Stimulated activated CD8-positive, alpha-beta memory T cell treated with anti-CD3 and anti-CD28 coated beads, Interleukin-2, amount 100 ng/mL, for 1 hour (primary cell): ENCODE measurements at places on chromosomes 3 and 15.

GRCh38 chr3:122003112-122003511 lies 18.9 kb downstream of the ILDR1 start:
- no peak for DNase-seq

DNA sequence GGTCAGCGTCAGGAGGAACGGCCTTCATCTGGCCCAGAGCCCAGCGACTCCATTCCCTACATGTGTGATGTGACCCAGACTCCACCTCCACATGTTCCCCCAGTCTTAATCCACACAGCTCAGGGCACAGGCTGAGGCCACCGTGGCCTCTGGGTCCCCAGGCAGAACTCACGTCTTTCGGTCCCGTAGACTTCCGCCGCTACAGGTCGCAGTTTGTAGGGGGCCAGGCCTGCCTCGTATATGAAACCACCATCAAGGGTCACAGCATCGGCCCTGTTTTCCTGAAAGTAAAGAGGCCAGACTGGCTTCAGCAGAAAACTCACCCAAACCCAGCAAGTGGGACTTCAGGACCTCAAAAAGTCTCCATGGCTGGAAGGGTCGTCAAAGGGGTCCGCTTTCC lies 8.6 kb downstream of the LTF start:
- DNase-seq: no peak

- no peak for DNase-seq
Observed at GRCh38 chr3:18223974-18224373, 201.2 kb downstream of the SATB1 start.

DNA sequence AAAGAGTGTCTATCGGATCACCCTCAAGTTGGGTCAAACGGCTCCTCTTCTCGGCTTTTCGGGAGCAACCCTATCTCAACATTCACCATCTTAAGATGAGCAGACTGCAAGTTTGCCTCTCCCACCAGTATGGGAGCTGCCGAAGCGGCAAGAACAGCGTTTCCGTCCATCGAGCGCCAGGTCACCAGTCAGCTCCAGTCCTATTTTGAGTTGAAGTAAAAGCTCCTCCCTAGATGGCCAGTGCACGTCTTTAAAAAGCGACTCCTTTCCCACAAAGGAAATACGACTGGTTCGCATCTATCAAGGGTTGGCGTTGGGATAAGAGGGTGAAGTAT lies 369 bp upstream of the U2SURP start:
- peak; percentile 5 for DNase-seq

- DNase-seq: no peak
Observed at GRCh38 chr15:70376031-70376928, 278.6 kb upstream of the TLE3 start.

DNA sequence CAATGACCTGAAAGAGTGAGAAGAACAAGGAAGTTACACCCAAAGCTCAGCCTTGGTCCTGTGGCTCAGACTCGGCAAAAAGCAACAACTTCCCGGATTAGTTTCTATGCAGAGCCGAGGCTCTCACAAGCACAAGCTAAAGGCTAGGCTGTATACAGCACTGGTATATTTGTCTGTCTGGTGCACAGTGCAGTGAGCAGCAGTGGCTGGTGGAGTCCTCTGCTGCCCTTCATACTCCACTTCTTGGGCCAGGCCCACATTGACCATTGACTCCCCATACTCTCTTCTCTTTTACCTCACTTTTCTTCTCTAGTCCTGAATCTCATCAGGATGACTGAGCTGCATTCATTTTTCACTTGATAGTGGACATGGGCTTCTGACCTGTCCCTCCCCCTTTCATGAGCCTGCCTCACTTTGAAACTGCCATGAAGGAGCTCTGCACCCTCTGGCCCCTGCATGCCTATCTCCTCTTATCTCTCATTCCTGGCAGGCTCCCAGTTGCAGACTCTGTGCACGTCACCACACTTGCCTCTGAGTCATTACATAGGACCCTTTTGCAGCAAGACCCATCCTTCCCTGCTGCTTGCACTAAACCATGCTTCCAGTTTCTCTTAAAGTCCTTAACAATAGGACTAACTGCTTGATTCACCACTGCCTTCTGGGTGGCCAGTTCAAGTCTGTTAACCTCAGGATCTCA lies 379.3 kb downstream of the NTRK3 start:
- no peak for DNase-seq

DNA sequence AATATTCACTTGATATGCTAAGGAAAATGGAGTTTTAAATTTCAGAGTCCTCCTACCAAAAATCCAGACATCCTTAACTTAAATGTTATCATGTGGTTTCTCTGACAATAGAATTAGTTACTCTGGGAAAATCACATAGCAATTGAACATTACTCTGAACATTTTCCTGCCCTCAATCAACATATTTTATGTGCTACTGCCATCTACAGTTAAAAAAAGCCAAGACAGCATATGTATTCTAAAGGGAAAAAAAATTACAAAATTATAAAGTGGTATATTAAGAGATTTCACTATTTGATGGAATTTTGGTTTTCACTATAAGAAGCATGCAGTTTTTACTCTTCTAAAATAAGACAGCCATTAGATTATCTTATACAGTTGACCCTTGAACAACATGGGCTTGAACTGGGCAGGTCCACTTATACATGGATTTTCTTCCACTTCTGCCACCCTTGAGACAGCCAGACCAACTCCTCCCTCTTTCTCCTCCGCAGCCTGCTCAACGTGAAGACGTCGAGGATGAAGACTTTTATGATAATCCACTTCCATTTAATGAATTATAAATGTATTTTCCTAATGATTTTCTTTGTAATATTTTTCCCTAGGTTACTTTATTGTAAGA lies 122.3 kb downstream of the ATP1B3 start:
- DNase-seq: no peak

DNA sequence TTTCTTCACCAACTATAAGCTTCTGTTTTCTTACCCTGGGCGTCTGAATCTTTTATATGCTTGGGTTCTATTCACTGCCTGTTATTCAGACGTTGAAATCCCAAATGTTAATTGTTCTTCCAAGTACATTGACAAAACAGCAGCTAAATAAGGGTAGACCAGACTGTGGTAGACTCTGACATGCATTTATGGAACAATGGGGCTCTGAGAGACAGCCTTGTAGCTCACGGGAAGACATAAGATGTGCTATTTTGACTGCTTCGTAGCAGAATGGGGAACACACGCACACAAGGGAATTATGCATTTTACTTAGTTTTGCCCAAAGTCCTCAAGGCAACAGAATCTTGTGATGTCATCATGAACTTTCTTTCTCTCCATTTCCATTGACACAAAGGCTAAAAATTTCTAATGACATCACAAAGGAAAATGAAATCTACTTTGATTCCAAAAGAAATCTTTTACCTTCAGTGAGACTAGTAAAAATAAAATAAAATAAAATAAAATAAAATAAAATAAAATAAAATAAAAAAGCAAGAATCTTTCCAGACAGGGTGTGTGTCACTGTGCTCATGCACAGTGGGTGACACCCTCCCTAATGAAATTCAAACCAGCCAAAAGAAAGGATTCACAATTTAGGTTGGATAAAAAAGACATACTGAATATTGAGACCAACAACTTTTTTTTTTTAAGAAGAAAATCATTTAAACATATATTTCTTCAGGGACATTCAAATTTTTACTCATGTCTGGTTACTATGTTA lies 346.6 kb downstream of the ZBTB20 start:
- no peak for DNase-seq

- no peak for DNase-seq
Observed at GRCh38 chr15:101266034-101266433, 11.3 kb downstream of the SELENOS start.

DNA sequence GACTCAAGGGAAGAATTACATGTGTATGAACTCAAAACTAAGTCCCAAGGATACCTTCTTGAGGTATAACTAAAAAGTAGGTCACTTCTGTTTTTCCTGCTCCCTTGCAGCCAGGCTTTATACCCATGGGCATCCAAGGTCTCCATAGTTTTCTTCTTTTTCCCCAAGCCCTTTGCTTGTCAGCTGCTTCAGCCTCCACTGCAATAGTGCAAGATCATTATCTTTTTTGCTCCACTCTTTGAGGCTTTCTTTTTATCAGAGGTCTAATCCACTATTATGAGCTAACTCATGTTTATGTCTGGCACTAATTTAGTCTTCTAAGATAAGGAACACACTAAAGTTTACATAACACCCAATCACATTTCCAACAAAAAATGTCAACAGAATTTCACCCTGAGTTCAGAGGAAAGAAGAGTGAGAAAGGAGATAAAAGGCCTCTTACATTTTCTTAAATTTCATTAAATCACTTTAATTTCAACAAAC lies 121.2 kb upstream of the LSAMP start:
- DNase-seq: no peak

GRCh38 chr3:119469418-119470189 lies 841 bp downstream of the POGLUT1 start:
- DNase-seq: no peak

DNA sequence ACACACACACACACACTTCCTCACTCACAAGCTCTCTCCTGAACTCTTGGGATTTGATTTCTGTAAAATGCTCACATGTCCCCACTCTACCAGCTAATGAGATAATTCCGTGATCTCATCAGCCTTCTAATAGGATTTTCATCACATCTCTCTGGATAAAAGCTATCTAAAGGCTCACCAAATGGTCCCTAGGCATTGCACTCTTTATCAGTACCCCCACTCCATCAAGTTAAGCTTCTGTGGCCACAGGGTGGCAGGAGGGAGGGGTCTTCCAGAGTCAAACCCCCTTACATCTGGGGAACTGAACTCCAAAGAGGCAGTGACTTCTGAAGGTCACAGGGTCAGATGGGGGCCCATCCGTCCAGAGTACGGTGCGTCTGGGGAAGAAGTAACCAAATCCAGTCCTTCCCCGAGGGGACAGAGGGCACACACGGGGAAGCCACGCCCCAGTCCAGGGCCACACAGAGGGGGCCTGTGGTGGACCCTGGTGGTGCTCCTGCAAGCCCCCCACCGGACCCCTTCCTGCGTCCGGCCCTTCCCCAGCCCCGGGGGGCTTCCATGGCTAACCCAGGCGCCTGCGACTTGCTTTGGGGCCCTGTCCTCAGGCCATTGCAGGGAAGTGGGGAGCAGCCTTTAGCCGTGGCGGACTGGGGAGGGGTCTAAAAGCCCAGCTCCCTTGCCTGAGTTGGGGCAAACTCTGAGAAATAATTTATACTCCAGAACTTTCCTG lies 25.5 kb downstream of the CPN2 start:
- DNase-seq: no peak

DNA sequence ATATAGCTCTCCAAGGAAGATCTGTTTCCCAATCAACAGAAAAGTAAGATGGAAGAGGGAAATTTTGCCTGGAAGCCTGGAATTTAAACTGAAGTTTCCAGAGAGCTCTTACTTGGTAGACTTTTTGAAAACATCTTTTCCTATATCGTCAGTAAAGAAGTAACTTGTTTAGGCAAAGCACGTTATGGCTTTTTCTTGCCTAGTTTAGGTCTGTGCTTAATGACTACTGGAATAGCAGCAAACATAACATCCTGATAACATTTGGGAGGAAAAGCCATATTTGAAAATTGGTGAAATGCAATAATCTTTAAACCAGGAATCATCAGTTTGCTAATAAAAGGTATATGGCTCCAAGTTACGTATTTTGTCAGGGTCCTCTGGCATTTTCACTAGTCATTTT lies 160.4 kb upstream of the CGNL1 start:
- DNase-seq: no peak

DNA sequence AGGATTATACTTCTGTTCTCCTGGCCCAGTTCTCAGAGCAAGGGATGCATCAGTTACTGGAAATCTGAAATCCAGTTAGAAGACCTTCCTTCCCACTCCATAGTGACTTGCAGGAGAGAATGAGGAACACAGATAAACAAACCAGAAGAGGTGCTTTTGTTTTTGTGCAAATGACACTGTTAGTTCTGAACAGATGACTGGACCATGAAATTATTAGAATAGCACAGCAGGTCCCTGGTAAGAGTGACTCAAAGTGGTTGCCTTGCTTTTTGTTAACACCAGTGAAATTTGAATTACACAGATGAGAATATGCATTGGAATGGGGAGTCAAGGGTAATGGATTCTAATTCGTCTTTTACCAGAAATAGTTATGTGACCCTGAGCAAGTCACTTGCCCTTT lies 30.4 kb upstream of the LRIG1 start:
- DNase-seq: no peak

- DNase-seq: no peak
Observed at GRCh38 chr3:107430214-107430995, 53.2 kb downstream of the CCDC54 start.

- DNase-seq: no peak
Observed at GRCh38 chr15:31402511-31403056, 75.9 kb downstream of the KLF13 start.

DNA sequence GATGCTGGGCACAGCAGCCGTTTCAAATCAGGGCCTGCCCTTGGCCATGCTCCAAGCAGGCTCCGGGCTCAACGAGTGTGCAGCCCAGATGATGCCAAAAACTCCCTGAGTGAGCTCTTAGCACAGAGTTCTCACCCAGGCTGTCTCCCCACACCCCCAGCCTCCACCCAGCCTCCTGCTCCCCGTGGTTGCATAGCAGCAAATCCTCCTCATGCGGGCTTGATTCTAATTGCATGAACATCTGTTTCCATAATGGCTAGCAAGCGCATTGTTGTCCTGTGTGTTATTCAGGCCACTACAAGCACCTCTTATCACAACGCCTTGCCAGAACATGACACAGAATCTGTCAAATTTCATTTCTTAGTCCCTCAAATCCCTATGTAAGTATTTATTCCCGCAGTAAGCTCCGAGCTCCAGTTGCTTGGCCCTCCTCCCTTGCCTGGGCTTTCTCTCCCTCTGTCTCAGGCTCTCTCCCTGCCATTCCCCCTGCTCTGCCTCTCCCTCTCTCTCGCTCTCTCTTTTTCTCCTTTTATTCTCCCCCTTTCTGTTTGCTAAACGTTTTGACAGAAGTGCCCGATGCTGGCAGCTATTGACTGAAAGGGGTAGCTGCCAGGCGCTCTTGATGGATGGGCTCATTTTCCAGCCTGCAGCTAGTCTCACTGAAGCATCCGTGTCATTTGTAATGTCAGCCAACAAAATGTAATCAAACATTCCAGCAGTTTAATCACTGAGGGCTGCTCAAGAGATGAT lies 306.5 kb downstream of the IL20RB start:
- no peak for DNase-seq

DNA sequence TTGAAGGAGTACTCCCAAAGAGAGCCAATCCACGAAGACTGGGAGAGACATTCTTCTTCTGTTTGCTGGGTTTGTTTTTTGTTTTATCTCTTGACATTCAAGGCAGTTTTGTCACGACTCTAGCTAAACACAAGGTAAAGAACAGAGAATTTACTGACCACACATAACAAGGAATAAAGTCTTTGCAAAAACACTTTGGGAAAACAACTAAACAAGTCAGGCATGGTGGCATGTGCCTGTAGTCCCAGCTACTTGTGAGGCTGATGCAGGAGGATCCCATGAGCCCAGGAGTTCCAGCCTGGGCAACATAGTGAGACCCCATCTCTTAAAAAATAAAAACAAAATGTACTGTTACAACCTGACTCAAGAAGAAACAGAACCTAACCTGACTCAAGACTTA lies 28.0 kb downstream of the TBC1D5 start:
- DNase-seq: no peak

DNA sequence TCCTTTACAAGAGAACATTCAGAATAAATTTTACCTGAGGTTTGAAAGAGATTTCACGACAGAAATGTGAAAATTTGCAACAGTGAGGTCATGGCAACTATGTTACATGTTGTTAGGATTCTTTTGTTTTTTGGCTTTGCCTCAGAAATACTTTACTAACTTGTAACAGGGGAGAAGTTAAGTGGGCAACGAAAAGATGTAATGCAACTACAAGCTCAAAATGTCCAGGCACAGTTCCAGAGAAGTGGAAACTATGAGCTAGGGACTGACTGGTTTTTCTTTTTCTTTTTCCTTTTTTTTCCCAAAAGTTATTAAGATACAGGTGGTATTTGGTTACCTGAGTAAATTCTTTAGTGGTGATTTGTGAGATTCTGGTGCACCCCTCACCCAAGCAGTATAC lies 111.5 kb upstream of the PPP2R3A start:
- no peak for DNase-seq

- DNase-seq: no peak
Observed at GRCh38 chr3:129112308-129113052, 9.1 kb downstream of the RAB43 start.
